ENCODE measurements at places on chromosomes 2 and 18.

GRCh38 chr2:46954951-46955571, 39.5 kb upstream of the MCFD2 start:
- DNase-seq: no peak

GRCh38 chr18:37368110-37368954, 197.3 kb downstream of the CELF4 start:
- DNase-seq: no peak

GRCh38 chr2:203030991-203031390, 16.3 kb downstream of the NBEAL1 start:
- DNase-seq: no peak

- DNase-seq: no peak
These were observed 14.7 kb upstream of the ITGB6 start for GRCh38 chr2:160214461-160215445.

DNA sequence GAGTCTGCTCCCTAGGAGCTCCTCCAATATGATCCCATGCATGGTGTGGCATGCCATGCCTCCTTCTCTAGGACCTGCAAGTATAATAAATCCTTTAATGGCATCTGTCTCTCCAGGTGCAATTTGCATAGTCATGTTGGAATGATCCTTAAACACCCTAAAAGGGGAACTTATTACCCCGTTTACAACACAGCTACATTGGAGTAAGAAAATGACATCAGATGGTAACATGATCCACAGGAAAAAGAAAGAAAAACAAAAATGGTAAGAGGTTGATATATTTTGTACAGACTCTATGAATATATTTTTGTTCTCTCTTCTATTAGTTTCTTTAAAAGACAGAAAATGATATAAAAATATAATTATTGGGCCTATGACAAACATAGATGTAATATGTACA, 79.0 kb downstream of the CRACDL start:
- DNase-seq: no peak
